ENCODE measurements at places on chromosomes 6 and 20.

- no peak for DNase-seq
Observed at GRCh38 chr20:25408170-25408547, 686 bp downstream of the GINS1 start.

DNA sequence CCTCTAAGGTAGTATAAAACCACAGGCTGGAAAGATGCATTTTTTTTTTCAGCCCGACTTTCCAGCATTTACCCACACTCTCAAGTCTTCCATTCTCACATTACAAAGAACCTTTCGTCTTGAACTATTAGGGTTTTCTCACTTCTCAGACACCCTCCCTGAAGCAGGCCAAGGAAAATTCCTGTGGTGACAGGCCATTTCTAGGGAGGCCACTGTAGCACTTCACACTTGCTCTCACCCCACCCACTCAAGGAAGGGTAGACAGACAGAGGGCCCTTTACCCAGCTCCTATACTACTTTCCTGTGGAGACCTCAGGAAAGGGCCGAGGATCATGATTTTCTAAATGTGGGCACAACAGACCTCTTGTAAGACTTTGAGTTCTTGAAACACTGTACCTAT lies 27.7 kb downstream of the KCNS1 start:
- DNase-seq = no peak

GRCh38 chr6:45500924-45501816 lies 123.4 kb upstream of the SUPT3H start:
- DNase-seq = no peak

GRCh38 chr6:83853178-83854000 lies at the start of gene RIPPLY2:
Gene RIPPLY2 (plus strand): TSS chr6:83853360. CDS start chr6:83853417, 57 bp downstream.
- no peak for DNase-seq

DNA sequence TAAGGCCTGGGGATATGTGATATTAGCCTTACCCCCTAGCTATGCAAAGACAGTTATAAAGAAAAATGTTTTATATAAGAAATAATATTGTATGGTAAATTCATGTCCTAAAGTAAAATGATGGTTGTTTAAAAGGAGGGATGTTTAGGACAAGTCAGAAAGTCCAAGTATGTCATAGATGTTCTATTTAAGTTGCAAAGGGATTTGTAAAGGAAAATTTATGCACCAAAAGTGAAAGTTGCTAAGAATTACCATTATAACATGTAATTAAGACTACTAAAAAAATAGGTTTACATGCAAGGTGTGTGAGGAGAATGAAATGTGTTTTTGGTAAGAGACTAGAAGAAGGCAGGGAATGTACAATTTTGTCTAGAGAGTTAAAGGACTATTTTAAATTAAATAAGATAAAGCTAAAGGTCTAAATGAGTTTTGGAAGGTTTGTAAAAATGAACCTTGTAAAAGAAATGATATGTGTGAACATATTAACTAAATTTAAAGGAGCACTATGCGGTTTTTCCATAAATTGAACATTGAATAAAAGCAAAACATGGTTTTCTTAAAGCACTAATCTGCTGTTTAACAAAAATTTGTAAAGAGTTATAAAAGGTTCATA lies 22.7 kb upstream of the GOPC start:
- no peak for DNase-seq

DNA sequence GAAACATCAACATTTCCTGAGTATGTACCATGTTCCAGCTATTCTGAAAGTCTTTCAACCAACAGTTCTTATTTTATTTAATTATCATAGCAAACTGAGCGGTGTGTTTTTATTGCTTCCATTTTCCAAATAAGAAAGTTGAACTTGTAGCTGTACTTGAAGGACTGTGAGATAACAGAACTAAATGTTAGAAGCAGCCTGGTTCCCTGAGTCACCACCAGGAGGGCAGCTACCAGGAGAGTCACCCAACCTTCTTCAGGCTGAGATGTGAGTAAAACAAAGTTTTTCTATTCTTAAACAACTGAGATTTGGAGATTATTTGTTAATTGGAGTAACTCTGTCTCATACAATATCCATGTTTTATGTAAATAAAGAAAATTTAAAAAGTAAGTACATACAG lies 403.4 kb downstream of the PKHD1 start:
- no peak for DNase-seq

DNA sequence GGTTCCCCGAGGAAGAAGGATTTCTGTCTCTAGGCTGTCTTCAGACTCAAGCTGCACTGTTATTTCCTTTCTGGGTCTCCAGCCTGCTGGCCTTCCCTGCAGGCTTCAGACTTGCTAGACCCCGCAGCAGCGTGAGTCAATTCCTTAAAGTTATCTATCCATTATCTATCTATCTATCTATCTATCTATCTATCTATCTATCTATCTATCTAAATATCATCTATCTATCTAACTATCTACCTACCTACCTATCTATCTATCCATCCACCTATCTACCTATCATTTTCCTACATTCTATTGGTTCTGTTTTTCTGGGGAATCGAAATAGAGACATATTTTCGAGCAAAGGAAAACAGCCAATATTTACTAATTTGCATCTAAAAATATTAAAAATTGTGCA lies 48.7 kb upstream of the BMP6 start:
- DNase-seq = no peak

GRCh38 chr20:10807013-10807412 lies 133.2 kb upstream of the JAG1 start:
- DNase-seq = no peak

DNA sequence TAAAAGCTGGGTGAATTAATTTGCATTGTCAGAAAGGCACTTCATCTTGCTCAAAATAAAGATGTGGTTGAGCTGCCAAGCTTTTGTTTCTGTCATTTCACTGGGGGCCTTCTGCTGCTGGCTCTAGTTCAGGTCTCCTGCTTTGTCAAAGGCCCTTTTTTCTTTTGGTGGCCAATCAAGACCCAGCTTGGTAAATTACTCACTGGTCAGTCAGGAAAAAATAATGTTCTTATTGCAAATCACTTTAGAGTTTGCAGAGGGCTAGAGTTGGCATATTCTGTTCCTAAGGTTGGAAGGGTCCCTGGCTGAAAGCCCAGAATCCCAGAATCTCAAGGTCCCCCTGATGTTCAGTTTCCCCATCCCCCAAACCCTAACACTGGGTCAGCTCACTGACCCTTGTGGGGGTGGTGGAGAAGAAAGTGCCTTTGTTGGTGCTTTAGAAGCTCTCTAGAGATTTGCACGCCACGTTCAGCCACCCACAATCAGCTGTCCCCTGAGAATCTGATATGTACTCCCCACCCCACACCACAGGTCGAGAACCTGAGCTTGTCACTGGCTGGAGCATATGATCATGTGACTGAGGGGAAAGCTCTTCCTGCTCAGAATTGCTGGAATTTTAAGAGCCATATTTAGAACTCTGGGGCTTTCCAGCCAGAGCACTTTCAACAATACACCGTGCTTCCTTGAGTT lies 21.7 kb upstream of the BNIP5 start:
- DNase-seq = no peak

DNA sequence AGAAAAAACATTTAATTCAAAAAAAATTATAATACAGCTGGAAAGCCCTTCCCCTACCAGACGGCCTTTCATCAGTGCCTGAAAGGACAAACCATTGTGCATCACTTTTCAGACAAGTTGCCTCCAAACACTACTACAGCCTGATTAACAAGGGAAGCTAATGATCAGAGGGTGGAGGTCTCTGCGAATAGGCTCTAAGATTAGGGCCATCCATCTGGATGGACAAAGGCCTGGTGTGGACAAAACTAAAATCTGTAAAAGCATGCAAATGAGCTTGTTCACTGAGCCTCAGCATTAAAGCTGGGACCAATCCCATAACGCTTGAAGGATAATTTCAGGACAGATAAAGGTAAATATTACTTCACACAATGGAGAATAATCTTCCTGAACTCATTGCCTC lies 228.7 kb upstream of the PLN start:
- no peak for DNase-seq

DNA sequence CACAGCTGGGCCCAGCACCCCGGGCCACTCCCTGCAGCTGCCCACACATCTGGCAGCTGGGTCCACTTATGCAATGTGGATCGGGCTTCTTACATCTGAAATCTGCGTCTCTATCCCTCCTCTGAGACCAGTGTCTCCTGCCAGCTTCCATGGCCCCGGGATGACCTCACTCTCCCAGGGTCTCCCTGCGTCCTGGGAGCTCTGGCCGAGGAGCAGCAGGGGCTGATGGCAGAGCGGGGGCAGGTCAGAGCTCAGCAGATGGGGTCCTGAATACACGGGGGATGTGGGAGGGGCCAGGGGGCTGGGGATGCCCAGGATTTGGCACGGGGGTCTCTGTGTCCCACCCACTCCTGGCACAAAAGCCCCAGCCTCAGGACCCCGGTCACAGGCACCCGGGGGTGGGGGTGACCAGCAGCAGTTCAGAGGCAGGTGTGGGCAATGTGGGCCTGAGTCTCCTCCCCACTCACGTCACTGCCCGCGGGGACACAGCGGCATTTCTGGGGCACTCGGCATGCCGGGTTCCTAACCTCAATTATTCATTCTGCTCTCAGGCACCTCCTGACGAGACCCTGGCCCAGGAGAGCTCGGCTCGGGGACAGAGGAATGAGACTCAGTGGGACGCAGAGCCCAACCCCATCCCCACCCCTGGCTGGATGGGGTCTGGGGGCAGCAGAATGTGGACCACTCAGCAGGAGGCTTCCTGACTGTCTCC lies 16.4 kb downstream of the CHRNA4 start:
- no peak for DNase-seq

- no peak for DNase-seq
Observed at GRCh38 chr20:49612127-49612738, 44.3 kb upstream of the PTGIS start.

DNA sequence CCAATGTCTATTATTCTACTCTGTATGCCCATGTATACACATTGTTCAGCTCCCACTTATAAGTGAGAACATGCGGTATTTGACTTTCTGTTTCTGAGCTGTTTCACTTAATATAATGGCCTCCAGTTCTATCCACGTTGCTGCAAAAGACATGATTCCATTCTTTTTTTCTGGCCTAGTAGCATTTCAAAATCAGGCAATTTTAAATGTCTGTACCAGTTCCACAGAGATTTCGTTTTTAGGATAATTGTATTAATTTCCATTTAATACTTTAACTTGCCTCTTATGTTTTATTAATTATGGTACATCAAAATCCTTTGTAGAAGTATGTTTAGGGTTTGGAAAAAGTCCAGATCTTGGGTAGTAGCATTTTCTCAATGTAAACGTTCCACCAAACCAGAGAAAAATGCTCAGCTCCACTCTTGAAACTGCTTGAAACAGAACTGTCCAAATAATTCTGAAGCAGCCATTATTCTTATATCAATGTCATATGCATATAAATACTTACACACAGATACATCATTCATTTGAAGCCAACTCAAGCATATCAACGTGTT lies 42.6 kb upstream of the PLEKHG1 start:
- no peak for DNase-seq

DNA sequence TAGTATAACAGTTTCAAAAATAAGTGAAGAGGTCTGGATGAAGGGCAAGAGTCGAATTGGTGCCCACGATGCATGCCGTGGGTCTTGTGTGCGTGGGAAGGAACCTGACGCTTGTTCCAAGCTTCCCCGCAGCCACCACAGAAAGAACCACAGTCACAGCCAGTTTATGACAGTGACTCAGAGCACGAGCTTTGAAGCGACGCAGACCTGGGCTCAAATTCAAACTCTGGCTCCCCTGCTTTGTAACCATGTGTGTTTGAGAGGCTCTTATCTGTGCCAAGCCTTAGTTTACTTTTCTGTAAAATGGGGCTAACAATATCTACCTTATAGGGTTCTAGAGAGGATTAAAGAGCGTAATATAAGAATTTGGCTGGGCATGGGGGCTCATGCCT lies 65.5 kb downstream of the SYNJ2 start:
- peak; percentile 30 for DNase-seq

GRCh38 chr6:168908887-168909286 lies 344.8 kb downstream of the THBS2 start:
- no peak for DNase-seq

GRCh38 chr6:147970970-147971369 lies 371.7 kb upstream of the SASH1 start:
- no peak for DNase-seq

DNA sequence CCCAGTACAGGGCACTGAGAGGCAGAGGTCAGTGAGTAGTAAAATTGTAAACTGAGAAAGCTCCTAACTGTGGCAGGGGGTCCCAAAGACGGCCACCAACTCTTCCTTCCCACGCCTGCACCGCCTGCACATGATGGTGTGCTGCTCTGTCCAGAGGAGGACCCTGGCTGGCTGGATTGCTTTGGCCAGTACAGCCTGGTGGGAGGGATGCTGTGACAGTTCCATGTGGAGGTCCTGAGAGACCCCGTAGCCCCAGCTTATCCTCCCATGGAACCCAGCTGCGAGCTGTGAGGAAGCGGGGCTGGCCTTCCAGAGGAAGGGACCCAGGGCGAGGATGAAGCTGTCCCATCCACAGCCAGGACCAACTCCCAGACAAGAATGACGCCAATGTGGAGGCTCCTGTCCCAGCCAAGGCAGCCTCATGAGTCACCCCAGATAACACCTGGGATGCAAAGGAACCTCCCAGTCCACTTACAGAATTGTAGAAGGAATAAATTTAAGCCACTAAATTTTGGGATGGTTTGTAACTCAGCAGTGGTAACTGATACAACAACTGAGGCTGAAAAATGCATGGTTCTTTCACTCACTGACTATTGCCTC lies 2.0 kb upstream of the ACSS1 start:
- no peak for DNase-seq

DNA sequence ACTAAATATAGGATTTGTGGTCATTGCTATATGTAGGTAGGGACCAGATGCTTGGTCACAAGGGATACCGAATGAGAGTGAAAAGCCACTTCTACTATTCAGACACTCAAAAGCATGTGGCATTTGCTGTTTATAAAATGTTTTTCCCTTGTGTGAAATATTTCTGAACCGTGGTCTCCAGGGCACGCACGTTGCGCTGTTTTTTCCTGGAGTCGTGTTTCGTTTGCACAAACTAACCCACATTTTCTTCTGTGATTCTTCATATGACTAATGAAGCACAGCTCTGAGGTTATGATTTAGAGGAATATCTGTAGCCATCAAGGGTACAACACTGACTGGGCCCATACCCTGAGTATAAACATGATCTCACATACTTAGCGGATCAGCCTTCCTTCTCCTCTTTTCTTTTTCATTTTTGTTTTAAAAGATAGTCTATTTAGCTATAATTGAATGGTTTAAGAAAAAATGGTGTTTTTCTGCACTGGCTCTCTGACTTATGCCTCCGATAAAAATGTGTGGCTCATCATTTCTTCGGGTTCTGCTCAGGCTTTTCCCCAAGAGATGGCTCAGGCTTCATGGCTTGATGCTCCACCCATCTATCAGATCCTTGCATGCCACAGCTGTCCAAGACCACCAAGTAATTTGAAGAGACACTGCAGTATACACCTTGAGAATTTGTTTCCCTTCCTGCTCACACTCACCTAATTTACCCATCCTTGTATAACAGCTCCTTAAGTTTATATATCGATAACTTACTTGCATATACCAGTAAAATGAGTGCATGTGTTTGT lies 59.9 kb upstream of the HBS1L start:
- no peak for DNase-seq

GRCh38 chr20:2380601-2381000 lies at the start of gene TGM6:
Gene TGM6 (plus strand): TSS chr20:2380901. CDS start chr20:2380969, 68 bp downstream.
- DNase-seq = no peak

GRCh38 chr6:112307707-112308106 lies 39.4 kb upstream of the RFPL4B start:
- peak; percentile 61 for DNase-seq
